Immature natural killer cell (primary cell): ENCODE measurements at places on chromosomes 6 and 20. TPM values are rescaled to one million over a fixed set of nuclear protein-coding genes. Genes with fewer than 3 reads are reported as not detected.

The VNN1 gene
- polyA plus RNA-seq = not detected

DNA sequence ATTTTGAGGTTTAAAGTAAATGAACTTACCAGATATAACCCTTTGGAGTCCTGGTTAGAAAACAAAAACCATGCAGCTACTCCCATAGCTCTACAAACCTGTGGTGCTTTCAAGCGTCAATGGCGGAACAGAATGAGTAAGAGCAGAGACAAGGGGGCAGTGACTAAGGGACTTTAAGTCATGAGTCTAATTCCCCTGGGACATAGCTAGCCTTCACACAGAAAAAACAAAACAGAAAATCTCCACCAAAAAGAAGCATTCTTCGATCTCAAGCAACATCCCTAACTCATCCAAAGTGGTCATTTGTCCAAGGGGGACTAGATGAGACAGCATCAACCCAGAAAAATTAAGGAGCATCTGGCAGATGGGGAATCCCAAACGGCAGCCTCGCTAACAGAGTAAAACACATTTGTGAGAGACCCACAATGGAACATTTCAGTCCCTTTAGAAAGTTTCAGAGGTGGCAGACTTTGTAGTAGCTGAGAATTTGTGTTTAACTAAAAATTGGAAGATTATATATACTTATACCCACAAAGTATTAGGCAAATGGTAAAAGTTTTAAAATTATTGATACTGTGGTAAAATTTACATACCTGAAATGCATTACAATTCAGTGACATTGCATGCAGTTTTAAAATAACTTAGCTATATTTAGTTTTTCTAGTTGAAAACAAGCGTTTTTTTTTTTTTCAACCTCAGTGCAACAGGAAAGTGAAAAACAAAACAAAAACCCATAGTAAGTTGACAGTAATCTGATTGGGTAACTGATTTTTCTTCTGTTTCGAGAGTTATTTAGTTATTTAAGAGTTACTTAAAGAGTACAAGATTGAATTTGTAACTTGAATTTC lies 67.5 kb downstream of the KCNQ5 start:
- DNase-seq = no peak

DNA sequence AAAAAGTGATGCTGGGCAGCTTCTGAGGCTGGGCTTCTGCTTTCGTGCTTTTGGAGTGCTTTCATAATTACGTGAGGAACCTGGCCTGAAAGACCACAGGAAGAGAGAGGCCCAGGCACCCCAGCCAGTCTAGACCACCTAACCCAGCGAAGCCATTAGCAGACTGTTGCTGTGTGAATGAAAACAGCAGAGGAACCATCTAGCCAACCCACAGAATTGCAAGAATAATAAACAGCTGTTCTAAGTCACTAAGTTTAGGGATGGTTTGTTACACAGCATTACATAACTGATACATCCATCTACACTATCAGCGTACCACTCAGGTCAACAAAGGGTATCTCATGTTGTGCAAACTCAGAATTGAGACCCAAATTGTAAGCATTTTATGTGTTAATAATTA lies 34.5 kb downstream of the FGD2 start:
- DNase-seq = no peak

The TSBP1 gene
- polyA plus RNA-seq = not detected

DNA sequence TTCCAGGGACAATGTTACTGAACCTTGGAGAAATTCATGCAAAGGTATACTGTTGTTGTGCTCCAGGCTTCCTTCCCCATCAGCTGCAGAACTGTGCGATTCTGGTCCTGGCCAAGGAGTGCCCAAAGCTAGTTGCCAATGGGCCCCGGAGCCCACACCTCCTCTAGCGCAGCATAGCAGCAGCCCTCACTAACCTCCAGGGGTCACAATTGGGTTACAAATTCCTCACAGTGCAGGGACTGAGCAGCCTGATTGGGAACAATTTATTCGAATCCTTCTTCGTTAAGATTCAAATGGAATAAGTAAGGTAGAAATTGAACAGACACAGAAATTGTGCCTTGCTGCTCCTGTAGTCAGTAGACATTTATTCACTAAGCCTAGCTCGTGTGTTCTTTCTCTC lies 284.9 kb downstream of the PRKN start:
- no peak for DNase-seq

- DNase-seq = no peak
Measured at GRCh38 chr6:106275692-106276091, 49.9 kb downstream of the ATG5 start.

DNA sequence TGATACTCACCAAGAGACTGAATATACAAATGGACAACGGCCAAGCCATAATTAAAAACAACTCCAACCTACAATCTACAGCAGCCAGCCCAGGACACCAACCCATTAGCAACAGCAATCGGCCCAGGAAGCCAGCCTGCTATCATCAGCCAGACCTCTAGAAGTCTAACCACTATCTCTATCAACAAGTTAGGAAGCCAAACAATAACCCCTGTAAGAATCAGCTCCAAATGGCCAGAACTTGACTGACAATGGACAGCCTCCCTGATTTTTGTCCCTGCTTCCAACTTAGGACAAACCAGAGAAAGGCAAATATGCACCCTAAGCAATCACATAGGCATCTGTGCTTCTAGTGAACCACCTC lies 511.8 kb upstream of the JARID2 start:
- no peak for DNase-seq

DNA sequence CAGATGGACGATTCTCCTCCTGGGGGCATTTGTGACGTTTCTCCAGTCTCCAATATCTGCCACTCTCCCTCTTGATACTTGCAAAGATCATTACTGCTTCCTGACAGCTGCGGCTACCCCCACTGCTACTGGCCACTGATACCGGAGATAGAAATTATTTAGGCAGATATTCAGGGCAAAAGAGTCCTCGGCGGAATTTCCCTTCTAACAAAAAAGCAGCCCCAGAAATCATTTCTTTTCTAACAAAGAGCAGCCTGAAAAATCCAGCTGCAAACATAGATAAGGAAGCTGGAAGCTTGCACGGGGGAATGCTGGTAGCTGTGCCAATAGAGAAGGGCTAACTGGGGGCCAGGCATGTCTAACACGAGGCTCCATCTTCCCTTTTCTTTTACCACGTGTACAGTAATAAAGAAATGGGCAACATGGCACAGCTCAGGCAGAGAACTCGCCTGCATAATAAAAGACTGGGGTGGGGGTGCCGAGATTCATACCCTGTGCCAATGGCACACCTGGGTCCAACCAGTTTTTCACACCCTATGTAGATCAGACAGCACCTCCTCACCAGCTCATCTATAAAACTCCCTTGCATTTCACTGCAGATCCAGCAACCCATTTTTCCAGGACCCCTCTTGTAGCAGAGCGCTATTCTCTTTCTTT lies 6.1 kb downstream of the TP53RK start:
- DNase-seq = no peak

DNA sequence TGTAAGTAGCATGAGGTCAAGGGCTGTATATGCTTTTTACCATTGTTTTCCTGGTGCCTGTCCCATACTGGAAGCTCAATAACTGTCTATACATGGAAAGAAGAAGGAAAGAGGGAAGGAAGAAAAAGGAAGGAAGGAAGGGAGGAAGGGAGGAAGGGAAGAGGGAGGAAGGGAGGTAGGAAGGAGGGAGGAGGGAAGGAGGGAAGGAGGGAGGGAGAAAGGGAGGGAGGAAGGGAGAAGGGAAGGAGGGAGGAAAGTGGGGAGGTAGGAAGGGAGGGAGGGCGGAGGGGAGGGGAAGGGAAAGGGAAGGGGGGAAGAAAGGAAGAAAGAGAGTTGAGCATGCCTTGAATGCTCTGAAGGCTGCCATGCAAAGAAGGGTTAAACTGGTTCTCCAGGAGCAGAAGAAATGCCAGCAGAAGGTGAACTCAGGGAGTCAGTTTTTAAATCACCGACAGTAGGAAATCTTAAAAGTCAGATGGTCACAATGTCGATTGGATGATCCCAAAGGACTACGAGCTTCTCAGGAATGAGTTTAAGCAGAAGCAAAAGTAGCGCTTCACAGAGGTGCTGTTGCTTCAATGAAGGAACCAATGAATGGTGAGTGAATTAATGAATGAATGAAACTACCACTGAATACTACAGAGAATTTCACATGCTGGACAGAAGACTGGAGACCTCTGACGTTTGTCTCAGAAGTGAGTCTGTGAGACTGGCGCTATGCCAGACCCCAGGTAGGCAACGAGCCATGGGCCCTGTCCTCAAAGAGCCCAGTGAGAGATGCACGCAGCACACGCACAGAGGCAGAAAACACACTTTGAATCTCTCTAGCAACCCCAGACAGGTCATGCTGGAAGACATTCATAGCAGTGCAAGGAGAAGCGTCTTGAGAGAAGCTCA lies 117.6 kb downstream of the MRPL14 start:
- no peak for DNase-seq

GRCh38 chr6:38871741-38872568 lies 156.8 kb downstream of the DNAH8 start:
- DNase-seq = peak; percentile 55
